ENCODE measurements at places on chromosomes 12 and 14.

GRCh38 chr12:92634730-92635129 is 68.1 kb upstream of the PLEKHG7 start:
- DNase-seq, result no peak

DNA sequence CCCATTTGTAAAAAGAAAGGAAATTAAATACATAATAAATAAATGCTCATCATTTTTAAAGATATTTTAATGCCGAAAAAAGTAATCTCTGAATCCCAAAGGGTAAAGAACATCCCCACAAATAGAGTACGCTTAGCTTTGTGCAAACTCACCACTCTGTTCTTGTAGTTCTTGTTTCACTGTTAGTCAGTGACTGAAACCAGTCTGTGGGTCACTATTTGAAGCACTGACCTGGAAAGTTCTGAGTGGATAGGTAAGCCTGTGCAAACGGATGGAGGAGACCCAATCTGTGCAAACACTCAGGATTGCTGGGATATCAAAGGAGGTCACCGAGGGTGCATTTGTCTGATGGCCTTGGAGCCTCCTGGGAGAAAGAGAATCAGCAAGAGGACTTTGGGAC is 68.1 kb upstream of the TSPAN11 start:
- DNase-seq, result no peak

DNA sequence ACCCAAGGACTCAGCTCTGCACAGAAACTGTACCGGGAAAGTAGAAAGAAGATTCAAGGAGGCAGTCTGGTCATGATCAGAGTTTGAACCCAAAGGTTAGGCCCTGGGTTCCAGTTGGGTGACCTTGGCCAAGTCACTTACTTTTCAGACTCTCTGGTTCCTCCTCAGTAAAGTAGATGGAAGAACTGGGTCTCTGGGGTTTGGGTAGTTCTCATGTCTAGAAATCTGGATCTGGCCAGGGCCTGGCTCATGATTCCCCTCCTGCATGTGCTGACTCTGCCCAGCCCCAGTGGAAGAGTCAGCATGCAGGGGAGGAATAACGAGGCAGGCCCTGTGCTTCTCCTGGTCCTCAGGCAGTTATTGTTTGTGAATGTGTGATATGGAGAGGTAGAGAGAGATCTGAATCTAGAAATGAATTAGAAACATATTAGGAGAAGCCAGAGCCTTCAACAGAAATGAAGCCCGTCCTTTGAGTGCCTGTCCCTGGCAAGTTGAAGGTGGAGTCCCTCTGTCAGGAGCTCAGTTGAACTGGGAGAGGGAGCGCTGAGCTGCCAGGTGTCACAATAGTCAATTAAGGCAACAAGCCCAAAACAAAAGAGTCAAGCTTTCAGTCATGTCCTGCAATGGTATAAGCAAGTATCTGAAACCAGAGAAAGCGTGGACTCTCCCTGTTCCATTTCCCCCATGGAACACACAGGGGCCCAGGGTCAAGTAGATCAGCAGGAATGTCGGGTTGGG is 131.3 kb upstream of the HIF1A start:
- no peak for DNase-seq

DNA sequence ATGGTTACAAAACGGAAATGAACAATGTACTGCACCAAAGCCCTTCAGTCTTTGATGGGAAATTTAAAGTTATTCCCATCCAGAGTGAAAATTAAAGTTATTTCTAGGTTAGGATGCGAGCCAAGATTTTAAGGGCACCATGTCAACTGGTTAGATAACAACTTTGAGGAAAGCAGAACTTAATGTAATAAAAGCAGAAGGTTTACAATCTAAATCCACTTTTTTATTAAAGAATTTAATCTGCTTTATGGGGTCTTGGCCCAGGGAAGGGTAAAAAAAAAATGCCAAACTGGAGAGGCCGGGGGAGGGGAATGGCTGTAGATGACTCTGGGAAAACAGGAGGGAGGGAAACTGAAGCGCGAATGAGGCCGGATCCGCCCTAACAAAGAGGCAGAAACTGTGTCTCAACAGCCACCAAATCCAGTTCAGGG is 108.2 kb upstream of the ATF7IP start:
- DNase-seq, result no peak

GRCh38 chr14:26067786-26068459 is 529.9 kb downstream of the NOVA1 start:
- no peak for DNase-seq

- no peak for DNase-seq
Observed at GRCh38 chr14:67673451-67673850, 981 bp downstream of the VTI1B start.

GRCh38 chr14:51578853-51579252 is 72.9 kb upstream of the FRMD6 start:
- no peak for DNase-seq

DNA sequence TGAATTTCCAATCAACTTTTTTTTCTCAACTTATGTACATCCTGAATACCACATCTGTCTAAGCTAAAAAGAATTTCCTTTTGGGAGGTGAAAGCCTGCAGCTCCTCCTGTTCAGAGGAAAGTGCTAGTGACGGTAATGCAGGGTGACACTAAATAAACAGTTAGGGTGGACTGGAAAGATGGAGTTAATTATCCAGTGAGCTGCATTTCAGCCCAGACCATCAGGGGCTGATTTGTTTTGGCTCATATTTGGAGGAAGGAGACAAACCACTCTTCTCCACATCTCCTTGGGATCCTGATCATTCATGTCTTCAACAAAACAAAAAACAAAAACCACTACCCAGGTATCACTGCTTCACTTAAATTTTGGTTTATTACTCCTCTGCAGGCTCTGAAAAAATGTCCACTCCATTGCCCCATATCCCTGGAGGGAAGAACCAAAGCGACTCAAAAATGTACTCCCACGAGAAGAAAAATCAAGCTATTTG is 5.1 kb upstream of the SIX1 start:
- DNase-seq, result no peak

DNA sequence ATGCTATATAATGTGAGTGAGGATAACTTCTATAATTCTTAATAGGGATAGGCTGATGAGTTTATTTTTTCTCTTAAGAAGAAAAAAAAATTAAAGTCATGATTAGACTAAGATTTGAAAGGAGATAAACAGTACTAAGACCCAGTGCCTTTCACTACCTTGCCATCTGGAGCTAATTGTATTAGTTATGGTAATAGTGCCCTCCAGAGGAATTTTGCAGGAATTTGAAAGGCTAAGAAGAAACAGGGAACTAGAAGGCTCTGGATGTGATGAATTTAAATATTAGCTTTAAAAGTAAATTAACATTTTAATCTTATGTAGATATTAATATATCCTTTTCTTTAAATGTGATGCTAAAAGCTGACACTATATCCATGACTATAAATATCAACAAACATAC is 36.6 kb upstream of the PIK3C2G start:
- no peak for DNase-seq

- peak; percentile 30 for DNase-seq
Observed at GRCh38 chr14:56005191-56006053, 112.8 kb upstream of the PELI2 start.

- no peak for DNase-seq
Observed at GRCh38 chr14:31263485-31264133, 56.0 kb upstream of the HECTD1 start.

DNA sequence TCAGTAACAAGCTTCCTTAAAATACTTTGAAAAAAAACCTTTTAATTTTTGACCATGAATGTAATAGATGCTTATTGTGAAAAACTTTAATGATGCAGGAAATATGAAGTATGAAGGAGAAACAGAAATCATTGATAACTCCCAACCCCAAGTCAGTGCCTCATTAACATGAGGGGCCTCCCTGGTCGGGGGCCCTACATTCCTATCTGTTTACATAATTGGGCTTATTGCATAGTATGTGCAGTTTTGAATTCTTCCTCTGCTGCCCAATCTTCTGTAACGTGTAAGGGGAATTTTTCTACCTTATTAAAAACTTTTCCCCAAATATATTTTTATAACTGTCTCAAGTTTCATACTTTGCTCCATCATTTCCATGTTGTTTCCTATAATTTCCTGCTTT is 63.0 kb downstream of the SLC25A47 start:
- no peak for DNase-seq

DNA sequence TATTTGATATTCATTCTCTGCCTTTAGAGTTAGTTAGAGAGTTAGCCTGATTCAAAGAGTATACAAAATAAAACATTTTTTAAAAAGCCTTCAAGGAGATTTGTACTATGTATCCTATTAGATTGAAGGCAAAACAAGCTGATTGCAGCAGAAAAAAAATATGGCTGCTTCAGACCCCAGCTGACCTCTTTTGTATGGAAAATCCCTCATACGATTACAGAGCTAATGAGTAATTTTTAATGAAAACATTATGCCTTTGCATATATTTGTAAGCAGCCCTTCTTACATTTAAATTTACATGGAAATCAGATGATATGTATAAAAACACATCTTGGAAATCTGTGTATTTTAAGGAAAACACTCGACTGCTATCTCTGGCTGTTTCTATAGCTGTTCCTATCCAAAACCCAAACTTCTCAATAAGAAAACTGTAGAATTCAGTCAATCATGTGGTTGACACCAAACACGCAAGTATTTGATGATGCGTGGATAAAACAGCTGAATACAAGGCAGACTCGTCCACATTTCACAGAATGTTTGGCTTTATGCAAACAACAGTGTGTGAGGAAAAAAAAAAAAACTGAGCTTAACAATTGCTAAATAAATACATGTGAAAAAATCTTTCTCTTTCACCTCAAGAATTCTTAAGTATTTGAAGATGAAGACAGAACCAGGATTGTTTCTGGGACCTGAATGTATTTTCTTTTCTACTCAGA is 275.3 kb downstream of the EGLN3 start:
- DNase-seq, result no peak

GRCh38 chr12:96237465-96238077 is 43.4 kb downstream of the ELK3 start:
- DNase-seq, result peak; percentile 84

DNA sequence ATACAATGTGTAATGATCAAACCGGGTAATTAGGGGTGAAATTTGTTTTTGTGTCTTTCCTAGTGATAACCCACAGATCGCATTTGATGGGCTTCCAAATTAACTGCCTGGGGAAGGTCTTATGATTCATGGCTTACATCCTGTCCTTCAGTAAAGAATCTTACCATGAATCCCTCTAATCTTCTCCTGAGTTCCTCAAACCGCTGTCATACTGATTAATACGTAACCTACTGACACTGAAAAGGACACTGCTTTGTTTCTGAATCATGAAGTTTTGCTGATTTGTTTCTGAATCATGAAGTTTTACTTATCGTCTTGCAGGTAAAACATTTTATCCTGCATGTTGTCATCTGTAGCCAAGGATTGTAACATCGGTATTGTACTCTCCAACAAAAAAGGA is 52.0 kb upstream of the CRY1 start:
- no peak for DNase-seq

GRCh38 chr14:96617635-96618034 is 115.5 kb downstream of the PAPOLA start:
- DNase-seq, result no peak

DNA sequence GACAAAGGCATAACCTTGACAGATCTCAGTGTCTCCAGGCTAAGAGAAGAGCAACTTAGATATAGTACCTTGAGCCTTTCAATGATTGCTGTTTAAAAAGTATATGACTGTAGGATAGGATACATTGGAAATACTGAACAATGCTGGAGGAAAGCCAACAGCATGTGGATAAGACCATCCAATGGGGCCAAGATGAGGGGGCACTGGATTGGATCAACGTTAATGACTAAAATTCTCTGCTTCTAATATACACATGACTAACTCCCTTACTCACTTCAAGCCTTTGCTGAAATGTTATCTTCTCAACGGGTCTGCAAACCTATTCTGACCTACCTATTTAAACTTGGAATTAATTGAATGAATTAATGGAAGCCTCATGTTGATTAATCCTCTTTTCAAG is 354.9 kb downstream of the RAD51B start:
- no peak for DNase-seq

- DNase-seq, result no peak
Observed at GRCh38 chr12:126998747-126999285, 1268.2 kb upstream of the TMEM132C start.

DNA sequence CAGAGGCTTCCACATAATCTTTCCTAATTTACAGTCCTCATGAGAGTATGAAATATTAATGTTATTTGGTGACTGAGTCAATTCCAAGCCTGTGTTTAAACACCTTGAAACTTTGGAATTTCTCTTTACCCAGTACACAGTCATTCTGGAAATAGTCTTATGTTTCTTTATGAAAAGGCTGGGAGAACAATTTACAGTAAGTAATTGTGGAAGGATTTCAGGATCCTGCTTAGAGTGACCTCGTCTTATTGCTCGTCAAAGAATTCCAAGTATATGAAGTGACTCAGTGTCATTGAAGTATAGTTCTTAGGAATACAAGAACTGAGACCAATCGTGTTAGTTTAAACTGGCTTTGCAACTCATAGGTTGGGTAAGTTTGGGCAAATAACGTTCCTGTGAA is 634.2 kb downstream of the SLC16A7 start:
- no peak for DNase-seq

DNA sequence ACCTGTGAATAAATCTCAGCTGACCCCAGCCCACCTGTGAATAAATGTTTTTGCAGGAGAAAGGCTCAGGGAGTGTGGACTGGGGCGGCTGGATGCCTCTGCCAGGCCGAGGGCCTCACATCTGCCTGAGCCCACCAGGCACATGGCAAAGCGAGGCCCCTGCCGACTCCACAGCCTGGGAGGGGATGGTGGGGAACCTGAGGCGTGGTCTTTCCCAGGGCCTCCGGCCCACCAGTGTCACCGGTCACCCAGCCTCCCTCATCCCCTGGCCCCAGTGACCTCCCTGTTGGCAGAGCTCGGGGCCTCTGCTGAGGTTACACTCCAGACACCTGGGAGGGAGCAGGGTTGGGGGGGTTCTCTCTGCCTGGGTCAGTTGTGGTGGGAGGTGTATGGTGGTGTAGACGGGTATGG is 8.2 kb downstream of the NOC4L start:
- DNase-seq, result no peak

DNA sequence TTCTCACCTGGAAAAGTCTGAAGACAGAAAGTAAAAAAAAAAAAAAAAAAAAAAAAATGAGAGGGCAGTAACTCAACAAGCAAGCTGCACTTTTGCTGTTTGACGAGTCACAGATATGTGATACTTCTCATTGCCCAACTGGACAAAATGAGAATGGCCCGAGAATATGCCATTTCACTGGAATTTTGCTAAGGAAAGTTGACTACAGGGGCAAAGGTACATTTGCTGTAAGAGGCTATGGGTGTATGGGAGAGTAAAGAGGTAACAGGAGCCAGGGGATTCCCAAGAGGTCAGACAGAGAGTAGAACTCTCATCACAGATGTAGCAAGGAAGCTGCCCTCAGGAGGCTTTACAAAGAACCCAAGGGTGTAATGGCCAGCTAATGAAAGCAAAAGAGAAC is 22.9 kb downstream of the KIF21A start:
- DNase-seq, result no peak

GRCh38 chr12:109165599-109165998 is 49.2 kb downstream of the ACACB start:
- no peak for DNase-seq

- peak; percentile 28 for DNase-seq
Observed at GRCh38 chr12:113061061-113061694, 4.6 kb downstream of the DTX1 start.

Measured in right cardiac atrium (tissue), 5 donors.